ENCODE measurements at places on chromosomes 16 and 17. TPM values are rescaled to one million over a fixed set of nuclear protein-coding genes. Genes with fewer than 3 reads are reported as not detected.

DNA sequence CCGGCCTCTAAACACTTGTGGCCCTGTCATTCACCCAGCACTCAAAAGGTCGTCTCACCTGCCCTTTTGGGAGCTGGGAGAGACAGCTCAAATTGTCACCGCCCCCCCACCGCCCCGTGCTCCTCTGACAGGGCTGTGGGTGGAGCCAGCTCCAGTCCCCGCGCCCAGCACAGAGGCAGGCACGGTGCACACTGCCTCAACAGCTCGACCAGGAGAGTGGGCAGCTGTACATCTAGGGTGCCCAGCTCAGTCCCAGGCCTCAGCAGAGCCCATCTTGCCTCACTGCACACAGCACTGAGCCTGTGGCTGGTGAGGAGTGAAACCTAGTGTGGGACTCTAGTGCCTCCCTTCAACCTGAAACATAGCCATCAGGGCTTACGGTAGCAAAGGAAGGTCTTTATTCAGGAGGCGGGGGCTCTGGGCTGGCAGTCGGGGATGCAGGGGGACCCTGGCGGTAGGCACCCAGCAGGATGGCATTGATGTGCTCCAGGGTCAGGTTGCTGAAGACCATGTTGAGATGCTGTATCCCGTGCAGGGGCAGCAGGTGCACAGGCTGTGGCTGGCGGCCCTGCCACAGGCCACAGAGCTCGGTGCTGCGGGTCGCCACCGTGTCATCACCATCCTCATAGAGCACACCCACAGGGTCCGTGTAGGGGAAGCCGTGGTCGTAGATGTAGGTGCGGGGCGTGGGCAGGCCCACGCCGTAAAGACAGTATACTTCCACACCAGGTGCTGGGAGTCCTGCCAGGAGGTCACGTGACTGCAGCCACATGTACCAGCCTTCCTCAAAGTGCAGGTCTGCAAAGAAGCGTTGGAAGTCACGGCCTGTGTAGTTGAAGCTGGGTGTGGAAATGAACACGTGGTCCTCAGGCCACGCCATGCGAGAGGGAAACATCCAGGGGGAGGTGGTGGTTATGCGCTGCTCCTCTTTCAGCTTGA is 3.1 kb upstream of the PSMB10 start:
- ATAC-seq = no peak

- ATAC-seq = no peak
Measured at GRCh38 chr17:47957591-47958490, at the start of gene PRR15L. TSS of gene PRR15L (minus strand) at chr17:47957883. CDS start at chr17:47953234, 4,649 bp downstream.

DNA sequence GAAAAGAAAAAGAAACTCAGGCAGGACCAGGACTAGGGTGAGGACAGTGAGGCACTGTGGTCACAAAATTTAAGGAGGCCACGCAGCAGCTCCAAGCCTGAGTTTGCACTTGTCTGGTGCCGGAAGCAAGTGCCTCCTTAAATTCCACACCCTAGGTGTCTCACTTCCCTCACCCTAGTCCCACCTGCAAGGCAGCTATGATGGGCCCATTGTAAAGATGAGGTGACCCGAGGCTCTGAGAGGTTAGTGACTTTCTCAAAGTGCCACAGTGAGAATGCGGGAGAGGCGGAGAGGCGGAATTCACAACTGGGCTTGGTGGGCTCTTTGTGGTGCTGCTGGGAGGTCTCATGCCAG is 21.5 kb upstream of the EEF2K start:
- ATAC-seq = no peak

- no peak for ATAC-seq
Measured at GRCh38 chr16:89265647-89266046, 48.1 kb downstream of the ZNF778 start.

DNA sequence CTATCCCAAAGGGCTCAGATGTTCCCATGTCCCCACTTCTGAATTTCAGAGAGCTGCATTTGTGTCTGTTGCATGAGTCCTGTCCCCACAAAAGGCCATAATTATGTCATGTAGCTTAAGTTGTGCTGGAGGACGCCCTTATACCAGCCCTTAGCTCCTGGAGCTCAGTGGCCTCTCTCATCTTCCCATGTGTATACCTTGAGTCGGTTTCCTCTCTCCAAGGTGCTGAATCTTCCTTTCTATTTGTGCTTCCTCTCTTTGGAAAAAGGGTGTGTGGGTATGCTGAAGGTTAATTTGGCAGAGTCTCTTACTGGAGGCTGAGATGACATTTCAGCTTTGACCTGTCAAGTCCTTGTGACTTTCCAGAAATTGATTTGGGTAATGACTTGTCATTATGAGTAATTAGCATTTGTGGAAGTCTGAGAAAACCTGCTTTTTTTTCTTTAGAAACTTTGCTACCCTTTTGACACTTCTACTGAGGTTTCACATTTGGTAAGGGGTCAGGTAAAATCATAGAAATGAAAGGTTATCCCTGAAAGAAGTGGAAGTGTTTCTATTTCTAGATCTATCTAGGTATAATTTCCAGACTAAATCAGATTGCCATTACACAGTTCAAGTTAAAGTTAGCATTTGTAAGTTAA is 185.4 kb downstream of the ABCC12 start:
- no peak for ATAC-seq

DNA sequence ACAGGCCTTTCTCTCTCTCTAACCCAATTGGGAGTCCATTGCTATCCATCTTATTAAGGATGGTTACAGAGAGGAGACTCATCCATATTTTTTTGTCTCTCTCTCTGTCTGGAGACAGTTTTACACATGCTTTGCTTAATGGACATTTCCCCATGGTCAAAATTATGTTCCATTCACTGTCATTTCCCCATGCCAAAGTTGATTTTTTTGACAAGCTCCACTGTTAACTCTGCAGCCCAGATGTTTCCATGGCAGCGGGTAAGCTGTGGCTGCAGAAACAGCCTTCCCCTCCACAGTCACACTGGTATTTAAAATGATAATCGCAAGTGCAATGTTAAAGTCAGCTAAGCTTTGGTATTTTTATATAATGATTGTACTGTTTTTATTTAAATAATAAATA is 63.9 kb upstream of the HLF start:
- ATAC-seq = no peak

GRCh38 chr17:28366605-28367004 is 1.6 kb upstream of the SEBOX start:
- no peak for ATAC-seq

- no peak for ATAC-seq
Measured at GRCh38 chr17:63434951-63435571, 11.0 kb downstream of the CYB561 start.

DNA sequence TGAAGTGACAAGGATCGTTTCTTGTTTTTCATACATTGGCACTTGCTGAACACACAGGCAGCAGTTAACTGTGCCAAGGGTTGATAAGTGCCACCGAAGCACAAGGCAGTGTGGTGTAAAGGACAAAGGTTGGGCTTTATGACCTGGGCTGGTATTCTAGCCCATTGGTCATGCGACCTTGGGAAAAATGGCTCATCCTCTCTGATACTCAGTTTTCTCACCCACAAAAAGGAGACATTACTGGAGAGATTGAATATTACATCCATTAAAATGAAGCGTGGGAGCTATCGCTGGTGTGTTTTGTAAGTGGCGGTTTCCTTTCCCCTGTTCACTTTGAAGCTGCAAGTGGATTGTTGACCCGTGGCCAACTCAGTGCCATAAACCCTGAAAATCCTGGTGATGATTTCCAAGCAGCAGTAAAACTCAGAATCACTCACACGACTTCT is 216.9 kb downstream of the HAPSTR1 start:
- ATAC-seq = no peak

GRCh38 chr16:65377195-65377594 is 255.3 kb upstream of the CDH11 start:
- ATAC-seq = no peak

DNA sequence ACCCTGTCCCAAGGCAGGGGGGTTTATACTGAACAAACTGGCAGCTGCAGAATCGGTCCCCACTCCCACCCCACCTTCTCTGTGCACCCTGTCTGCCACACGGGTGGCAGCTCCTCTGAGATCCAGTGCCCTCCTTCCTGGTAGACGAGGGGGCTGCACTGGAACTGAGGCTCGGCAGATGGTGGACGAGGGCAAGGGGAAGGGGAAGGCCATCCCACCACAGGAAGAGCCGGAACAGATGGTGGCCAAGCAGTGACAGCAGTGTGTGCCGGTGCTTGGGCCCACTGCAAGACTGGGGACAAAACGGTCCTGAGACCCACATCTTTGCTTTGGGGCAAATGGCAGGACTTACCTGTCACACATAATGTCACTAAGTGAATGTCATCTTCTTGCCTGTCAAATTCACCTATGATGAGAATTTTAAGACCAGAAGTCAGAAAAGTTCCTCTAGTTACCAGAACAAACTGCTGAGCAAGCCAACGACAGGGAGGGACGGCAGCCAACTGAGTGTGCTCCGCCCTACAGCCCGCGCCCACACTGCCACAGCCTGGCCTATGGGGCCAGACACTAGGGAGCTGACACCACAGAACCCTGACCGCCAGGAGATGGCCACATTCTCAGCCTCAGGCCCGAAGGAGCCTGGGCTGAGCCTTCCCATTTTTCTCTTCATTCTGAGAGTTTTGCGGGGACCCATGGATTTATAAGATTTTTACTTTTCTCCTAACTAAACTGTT is 14.4 kb downstream of the NTAN1 start:
- ATAC-seq = peak; percentile 98

GRCh38 chr17:56678249-56679114 is 85.0 kb downstream of the NOG start:
- no peak for ATAC-seq

DNA sequence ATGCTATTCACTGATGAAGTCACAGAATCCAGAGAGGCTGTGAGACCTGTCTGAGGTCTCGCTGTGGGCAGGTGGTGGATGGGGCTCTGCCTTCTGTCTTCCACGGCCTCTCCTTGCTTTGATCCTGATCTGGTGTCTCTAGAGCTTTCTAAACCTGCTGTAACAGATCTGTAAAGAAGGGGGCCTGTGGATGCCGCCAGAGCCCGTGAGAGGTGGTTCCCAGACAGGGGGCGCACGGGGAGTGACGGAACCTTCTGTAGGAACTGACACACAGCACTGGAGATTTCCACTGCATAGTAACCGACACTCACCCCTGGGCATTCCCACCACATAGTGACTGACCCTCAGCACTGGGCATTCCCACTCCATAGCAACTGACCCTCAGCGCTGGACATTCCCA is 16.0 kb downstream of the CBFA2T3 start:
- ATAC-seq = no peak

- ATAC-seq = no peak
Measured at GRCh38 chr17:19660219-19660870, 11.8 kb downstream of the ALDH3A2 start.

DNA sequence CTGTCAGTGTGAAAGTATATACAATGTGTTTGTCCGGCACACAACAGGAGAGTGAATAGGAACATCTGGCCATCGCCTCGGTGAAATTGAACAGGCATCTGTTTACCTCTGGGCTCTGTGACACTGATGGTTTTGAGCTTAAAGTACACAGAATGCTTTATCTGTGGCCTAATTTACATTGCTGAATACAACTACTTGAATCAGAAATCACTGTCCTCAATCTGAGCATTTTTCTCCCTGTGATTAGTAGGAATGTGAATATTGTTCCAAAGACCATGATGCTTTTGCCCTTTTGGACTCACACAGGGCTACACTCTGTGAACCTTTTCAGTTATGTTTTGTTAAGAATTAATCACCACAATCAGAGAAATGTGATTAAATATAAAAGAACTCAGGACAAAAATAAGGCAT is 323.0 kb upstream of the TBX2 start:
- ATAC-seq = no peak

GRCh38 chr17:80846932-80847331 is 144.7 kb upstream of the CHMP6 start:
- no peak for ATAC-seq

DNA sequence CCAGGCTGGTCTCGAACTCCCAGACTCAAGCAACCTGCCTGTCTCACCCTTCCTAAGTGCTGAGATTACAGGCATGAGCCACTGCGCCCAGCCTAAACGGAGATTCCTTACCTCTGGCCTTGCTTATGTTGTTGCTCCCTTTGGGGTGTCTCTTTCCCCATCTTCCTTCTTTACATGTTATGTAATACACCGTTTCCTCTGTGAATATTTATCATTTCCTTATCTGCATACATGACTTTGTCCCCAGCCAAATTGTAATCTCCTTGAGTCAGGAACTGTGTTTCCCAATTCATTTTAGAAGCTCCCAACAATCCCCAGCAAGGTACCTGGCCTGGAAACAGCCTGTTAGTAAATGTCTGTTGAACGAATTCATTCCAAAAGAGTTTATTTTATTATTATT is 15.7 kb downstream of the COPZ2 start:
- no peak for ATAC-seq

GRCh38 chr16:19898924-19899604 is 14.4 kb upstream of the GPRC5B start:
- ATAC-seq = no peak

DNA sequence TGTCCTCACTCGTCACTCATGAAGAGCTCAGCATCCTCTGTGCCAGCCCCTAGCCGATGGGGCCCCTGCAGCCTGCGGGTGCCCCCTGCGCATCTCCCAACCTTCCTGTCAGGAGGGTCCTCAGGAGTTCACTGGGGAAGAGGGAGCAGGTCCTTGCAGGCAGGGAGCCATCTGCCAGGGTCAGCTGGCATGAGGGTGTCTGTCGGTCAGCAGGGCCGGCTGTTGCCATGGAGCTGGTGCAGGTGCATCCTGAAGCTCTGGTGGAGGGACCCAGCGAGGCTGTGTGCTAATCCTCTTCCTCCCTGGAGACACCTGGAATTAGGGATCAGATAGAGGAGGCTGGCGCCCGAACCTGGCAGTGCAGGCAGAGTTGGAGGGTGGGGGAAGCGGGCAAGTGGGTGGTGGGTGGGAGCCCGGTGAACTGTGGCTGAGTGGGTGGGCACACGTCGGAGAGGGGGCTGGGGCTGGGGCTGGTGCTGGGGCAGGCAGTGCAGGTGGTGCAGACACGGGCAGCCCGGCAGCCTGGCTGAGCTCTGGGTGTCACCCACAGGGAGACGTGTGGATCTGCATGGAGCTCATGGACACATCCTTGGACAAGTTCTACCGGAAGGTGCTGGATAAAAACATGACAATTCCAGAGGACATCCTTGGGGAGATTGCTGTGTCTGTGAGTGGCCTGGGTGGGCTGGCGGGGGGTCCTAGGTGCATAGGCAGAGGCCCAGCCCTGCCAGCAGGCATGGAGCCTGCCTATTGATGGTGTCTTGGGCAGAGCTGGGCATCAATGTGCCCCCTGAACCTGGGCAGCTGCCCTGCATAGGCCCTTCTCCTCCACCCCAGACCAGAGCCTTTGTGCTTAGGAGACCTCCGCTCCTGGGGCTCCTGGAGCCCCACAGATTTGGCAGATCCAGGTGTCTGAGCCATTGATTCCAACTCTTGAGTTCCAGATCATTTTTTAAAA is 17.4 kb downstream of the MAP2K3 start:
- ATAC-seq = no peak

- peak; percentile 72 for ATAC-seq
Measured at GRCh38 chr17:12667299-12667958, 1.7 kb downstream of the MYOCD start.

Gene C17orf78
- not detected for total RNA-seq

Gene GLTPD2
- not detected for total RNA-seq

Gene SERPINF2
- 4.4 TPM for total RNA-seq

Gene CCL4L2
- not detected for total RNA-seq

Gene RPGRIP1L
- total RNA-seq = 4.7 TPM

All from gastroesophageal sphincter (tissue), 4 donors.